ENCODE measurements at places on chromosomes 3 and 15. TPM values are rescaled to one million over a fixed set of nuclear protein-coding genes. Genes with fewer than 3 reads are reported as not detected.

DNA sequence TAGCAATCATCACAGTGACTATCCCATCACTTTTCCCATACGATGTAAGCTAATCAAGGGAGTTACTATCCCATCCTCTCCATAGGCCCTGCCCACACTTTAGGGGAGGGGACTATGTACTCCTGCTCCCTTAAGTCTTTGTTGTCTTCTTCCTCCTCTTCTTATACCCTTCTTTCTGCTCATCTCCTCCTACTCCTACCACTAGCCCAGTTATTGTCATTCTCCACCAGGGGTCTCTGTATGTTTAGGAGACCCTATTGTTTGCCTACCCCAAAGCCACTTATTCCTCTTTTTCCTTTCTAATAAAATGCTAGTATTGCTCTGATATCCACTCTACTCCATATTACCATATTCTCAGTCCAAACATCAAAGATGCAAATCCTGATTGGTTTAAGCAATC, 27.8 kb downstream of the STAC start:
- no peak for DNase-seq

Gene XIRP1
- total RNA-seq: not detected

DNA sequence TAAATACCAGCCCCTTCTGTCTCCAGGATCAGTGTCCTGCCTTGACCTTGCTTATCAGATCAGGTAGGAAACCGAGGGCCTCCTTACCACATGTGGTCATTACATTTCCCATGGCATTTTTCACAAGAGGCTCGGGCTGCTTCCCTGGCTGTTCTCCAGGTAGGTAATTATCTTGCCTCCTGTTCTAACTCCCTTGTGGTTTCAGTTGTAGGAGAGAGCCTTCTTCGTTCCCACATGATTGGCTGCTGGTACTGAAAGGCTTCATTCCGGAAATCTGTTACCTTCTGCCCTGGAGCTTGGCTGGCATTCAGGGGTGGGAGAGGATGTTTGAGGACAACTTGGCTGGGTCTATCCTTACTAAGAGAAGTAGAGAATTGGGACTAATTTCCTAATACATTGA, 46.8 kb upstream of the RORA start:
- DNase-seq: no peak

GRCh38 chr3:187454085-187454815, 86.1 kb downstream of the RTP4 start:
- DNase-seq: no peak

DNA sequence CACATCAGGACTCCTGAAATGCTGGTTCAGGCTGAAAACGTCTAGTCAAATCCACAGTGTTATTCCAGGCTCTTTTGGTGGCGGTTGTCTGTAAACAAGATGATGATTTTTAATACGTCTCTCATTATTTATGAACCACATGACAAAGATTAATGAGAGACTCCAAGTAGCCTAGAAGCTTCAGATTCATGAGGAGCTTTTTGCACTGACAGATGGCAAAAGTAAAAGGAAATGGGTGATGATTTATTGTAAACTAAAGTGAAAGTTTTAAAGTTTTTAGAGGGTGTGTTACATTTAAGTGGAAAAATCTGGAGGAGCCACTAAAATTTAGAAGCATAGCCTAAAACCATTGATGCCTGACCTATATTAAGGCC, 77.0 kb downstream of the BBX start:
- DNase-seq: no peak

Gene CNTN4
- 2.2 TPM for total RNA-seq

DNA sequence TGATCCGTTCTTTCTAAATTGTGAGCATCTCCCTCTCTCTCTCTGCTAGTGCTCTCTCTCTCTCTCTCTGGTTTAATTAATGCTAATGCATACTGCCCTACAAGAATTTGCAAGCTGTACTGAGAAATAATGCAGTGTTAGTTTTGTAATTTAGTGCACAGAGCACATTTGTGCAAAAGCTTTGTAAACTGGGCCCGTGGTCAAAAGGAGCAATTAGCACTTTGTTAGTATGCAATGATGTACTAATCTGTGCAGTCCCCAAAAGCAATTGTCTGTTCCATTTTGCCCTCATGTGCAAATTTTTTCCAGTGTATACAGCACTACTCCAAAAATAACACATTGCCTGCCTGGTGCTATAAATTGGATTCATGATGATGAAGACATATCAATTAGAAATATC, 184.6 kb upstream of the CMC1 start:
- no peak for DNase-seq

Gene GOLGA8S
- total RNA-seq: 0.11 TPM

DNA sequence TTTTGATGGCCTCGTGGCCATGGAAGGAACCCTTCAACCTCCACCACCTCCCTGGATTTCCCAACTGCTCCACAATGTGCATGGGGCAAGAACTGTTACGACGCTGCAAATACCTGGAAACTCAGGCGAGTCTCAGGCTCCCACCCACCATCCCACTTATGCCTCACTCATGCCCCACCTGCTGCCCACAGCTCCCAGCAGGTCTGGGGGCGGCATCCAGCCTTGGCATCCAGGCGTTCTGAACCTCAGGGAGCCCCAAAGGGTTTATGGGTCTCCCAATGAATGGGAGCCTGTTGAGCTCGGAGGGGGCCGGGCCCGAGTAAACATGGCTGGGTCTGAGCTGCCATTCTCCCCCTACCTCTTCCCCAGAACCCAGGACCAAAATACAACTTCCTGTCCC, 2.0 kb upstream of the PTH1R start:
- DNase-seq: no peak

- no peak for DNase-seq
Observed at GRCh38 chr3:118075873-118076272, 958.8 kb downstream of the IGSF11 start.

GRCh38 chr15:97026781-97027180, 696.3 kb downstream of the NR2F2 start:
- no peak for DNase-seq

GRCh38 chr3:13022348-13023234, 50.6 kb downstream of the IQSEC1 start:
- peak; percentile 64 for DNase-seq

DNA sequence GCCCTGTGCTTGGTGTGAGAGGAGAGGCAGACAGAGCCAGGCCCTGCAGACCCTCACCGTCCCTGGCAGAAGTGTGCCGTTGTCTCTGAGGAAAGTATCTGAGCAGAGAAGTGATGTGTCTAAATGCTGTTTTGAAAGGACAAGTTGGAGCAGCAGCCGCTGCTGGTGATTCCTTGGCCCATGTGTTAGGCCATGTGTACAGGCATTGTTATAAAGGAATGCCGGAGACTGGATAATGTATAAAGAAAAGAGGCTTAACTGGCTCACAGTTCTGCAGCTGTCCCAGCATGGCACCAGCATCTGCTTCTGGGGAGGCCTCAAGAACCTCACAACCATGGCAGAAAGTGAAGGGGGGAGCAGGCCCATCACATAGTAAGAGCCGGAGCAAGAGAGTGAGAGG, 334.6 kb upstream of the ATP10A start:
- no peak for DNase-seq

DNA sequence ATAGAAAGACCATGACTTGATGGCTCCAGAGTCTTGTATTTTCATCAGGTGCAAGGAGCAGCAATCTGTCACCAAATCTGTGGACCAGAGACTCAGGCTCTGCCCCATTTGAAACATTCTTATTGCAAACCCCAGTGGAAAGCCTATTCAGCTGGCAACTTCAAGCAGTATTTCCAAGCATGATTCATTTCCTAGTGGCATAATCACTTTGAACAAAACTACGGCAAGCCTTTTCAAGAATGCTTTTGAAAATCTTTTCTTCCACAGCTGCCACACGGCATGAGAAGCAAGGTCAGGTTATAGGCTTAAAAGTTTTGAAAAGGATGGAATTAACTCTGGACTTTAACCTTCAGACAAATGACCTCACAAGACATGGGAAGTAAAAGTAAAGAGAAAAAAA, 122.0 kb upstream of the BFSP2 start:
- no peak for DNase-seq

DNA sequence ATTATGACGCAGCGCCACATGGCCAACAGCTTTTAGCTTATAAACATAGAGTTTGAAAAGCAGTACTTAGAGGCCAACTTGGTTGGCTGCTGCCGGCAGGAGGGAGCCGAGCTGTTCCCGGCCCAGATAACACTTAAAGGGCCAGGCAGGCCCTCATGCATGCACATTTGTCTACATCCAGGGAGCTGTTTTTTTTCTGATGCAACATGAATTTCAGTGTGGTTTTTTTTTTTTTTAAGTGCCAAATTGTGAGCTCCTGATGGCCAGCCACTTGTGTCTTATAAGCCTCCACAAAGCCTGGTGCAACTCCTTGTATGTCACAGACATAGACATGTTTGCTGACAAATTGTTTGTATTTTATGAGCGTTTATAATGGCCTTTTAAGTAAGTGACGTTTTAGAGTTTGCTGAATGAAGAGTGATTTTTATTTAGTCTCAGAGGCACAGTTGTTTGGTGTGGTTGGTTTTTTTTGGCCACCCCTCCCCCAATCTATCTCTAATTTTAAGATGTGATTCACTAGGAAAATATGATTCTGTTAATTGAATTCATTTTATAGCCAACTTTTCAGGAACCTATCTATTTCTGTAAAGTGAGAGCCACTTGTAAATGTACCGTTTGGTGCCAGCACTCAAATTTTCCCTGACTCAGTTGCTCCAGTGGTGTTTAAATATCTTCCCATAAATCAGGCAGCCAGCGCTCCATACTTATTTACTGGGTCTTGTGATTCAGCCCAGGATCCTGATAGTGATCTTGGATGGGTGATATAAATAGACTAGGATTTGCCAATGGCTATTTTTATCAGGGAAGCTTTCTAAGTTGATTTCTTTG, 134.3 kb downstream of the VGLL4 start:
- peak; percentile 48 for DNase-seq

Gene CDCP1
- total RNA-seq: 23.3 TPM

DNA sequence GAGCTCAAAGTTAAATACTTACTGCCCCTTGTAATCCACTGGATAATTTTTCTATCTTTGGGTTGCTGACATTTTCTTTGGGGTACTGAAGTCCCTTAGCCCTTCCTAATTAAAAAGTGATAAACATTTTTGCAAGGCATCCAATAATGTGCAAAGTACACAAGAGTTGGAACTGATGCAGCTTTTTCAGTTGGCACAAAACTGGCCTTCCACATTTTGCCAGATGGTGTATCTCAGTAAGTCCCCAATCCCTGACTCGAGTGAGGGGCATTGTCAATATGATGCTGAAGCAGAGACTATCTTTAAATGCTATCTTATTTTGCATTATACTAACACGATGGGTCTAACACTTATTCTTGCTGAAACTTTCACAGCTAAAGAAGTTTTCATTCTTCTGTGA, 27.8 kb downstream of the FHIT start:
- no peak for DNase-seq

DNA sequence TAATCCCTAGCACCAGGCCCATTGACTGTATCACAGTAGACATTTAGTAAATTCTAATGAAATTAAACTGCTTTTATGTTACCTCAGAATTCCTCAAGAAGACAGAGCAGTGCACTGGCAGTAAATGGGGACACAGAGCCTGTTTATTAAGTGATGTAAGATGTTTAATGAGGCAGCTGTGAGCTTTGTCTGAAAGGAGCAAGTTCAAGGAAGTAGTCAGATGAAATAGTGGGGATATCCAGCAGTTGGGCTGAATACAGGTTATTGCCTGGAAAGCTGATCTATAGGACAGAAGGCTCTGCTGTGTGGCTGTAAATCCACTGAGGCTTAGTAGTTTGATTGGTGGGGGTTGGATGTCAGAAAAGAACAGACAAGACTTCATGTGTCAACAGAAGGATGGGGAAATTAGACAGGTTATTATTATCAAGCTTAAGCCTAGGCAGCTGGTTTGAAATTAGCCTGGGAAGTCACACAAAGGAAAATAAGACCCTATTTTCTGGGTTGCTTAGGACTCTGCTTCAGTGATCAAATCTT, 62.2 kb downstream of the PFN2 start:
- DNase-seq: no peak

Gene DCP1A
- total RNA-seq: 15.1 TPM

GRCh38 chr15:63626955-63627354, 29.8 kb downstream of the FBXL22 start:
- no peak for DNase-seq

DNA sequence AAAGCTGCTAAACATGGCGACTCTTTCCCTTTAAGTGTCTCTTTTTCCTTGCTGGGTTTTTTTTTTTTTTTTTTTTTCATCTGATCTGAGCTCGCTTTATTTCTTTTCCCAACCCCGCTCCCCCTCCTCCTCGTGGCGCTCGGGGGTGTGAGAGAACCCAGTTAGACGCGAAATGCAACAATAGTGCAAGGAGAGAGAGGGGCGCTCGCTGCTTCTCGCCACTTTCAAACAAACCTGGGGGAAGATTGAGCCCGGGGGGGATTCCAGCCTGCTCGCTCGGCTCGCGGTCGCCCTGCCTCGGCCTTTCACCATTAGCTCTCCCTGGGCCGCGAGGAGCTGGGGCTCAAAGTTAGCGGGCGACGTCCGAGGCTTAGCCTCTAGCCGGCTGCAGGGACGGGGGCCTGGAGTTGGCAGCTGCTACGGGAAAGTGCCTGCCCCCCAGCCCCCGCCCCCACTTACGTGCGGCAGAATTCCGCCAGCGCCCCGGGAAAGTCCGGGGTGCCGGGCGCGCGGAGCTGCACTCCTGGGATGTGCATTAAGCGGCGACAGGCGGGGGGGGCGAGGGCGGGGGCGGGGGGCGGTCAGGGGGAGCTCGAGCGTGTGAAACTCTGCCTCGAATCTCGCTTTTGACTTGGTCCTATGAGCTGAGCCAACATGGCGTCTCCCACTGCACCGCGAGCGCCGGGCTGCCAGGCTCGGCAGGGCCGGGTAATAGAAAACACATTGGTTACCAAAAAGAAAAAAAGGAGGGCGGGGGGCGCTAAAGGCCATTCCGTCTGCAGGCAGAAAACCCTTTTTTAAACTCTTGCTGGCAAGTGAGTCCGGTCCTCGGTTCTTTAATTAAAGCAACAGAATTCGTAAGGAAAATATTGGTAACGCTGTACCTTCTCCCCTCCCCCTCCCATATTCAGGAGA, 10.4 kb downstream of the NR2F2 start:
- no peak for DNase-seq

Gene PTPRG
- 90.1 TPM for total RNA-seq

DNA sequence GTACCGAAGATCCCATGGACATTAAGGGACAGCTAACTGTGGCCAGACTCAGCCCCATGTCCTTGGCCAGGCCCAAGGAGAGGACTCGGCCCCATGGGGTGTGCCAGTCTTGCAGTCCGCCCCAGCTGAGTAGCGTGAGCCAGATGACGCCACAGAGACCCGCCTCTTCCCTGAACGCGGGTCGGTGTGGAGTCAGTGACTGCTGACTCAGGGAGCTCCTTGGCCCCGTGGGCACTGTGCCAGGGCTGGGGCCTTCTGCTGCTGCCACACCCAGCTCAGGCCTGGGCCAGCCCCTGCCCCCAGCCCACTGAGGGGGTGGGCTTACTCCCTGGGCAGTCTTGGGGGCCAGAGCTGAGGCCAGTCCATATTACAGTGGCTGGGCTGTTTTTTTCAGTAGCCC, 52.8 kb downstream of the PLXNA1 start:
- no peak for DNase-seq

Measured in H1 (cell line).